Foreskin keratinocyte (primary cell): ENCODE measurements at places on chromosomes 5 and 9.

GRCh38 chr5:35822511-35822910, 34.2 kb upstream of the IL7R start:
- DNase-seq, result no peak

- DNase-seq, result no peak
These were observed 14.4 kb downstream of the GLRX start for GRCh38 chr5:95808013-95808685.

- DNase-seq, result no peak
These were observed 417 bp downstream of the GABBR2 start for GRCh38 chr9:98708103-98708932.

GRCh38 chr9:130219661-130220096, 45.9 kb upstream of the HMCN2 start:
- DNase-seq, result no peak

DNA sequence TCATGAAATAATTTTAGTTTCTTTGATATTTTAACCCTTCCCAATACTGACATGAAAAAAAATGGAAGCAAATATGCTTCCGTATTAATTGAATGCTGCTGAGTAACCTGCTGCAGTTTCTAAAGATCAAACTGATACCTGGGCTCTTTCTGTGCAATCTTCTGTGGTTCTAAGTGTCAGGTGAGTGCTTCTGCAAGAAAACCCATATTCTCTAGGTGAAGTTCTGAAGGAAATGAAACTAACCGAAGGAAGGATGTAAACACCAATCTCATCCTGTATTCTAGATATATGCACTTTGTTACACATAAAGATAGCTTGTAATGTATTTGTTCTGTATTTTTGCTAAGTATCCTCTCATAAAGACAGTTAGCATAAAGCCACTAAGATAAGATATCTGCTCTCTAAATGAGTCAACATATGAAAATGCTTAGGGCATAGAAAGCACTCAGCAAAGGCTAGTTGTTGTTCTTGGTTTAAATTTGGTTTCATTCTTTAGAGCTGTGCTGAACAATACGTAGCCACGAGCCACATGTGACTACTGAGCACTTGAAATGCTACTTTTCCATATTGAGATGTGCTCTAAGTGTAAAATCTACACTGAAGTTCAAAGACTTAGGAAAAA, 52.0 kb downstream of the ITGA2 start:
- DNase-seq, result no peak

DNA sequence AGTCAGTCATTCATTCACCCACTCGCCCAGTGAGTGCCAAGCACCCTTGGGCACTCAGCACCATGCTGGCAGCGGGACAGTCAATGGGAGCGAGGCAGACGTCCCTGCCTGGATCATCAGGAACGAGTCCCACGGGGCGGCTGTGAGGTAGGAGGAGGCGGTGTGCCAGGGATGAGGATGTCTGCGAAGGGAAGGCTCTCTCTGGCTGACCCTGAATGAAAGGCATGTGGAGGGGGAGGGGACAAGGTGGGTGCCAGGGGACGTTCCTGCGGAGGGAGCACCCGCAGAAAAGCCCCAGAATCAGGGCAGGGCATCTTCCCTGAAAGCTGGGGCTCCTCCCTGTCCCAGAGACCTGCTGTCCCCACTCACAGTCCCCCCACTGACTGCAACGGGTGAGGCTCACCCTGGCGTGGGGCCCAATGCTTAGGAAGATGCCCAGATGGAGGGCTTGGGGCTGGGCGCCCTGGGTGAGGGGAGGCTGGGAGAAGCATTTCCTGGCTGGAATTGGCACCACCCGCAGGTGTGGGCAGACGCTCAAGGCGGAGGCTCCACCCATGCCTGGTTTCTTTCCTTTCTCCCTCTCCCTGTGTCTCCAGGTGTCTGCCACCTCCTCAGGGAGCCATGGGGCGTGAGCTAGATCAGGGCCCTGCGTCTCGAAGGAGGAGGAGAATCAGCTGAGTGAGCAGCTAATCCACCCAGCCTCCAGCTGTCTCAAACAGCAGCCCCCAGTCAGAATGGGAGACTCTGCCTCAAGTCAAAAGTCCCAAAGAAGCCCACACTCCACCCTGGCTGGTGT, 179.0 kb upstream of the PPP1R26 start:
- DNase-seq, result no peak

GRCh38 chr5:73781107-73781768, 155.2 kb downstream of the ARHGEF28 start:
- no peak for DNase-seq
